ENCODE measurements at places on chromosomes 12 and 14.

DNA sequence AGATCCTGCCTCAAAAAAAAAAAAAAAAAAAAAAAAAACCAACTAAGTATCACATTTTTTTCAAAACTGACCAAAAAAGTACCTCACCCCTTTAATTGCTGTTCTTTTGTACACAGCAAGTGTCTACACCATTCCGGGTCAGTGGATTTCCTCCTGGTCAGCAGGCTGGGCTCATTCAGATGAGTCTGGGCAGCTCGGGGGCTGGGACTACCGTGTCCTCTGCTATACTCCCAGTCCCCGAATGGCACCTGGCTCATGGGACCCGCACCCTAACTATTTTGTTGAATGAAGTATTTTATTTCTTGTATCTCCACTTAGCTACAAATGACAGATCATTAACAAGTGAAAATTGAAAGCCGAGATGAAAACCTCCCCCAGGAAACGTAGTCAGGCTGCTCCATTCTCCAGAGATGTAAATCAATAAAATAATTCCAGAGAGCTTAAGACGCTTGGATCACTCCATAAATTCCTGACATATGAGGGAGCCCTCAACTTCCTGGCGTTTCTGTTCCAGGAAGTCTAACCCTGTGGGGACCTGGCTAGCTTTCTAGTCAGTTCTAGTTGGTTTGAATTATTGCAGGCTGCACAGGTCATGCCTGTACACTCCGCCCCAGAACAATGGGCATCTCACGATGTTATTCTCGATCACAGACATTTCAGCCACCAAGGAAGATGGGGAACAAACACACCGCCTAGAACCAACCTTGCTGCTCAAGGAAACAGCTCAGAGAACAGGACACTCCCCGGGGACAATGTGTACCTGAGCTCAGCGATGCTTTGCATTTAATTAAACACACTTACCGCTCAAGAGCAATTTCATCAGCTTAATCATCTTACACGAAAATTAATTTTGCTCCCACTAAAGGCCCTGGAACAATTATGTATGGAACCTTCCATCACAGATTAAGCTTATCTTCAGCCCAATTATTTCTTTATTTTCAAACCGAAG, 76.3 kb downstream of the RIMBP2 start:
- DNase-seq: no peak

GRCh38 chr12:125132698-125133400, 67.6 kb downstream of the AACS start:
- DNase-seq: no peak

DNA sequence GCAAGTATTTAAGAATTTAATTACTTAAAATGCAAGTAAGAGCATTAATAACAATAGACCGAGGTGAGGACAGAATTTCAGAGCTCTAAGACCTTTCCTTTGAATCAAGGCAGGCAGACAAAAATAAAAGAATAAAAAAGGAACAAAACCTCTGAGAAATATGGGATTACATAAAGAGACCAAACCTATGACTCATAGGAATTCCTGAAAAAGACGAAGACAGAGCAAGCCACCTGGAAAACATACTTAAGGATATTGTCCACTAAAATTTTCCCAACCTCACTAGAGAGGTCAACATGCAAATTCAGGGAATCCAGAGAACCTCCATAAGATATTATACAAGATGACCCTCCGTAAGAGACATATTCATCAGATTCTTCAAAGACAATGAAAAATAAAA, 325.1 kb downstream of the AEBP2 start:
- no peak for DNase-seq

DNA sequence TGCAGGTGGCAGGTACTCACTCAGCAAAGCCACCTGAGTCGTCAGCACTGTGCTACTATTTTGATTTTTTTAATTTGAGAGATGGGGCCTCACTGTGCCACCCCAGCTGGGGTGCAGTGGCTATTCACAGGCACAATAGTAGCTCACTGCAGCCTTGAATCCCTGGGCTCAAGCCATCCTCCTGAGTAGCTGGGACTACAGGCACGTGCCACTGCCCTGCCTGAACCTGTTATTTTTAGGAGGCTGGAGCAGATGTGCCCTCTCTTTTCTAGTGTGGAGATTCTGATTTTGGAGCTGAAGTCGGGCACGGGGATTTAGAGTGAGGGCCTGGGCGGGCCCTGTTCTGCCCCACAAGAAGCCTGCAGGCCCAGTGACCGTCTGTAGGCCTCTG, 17.3 kb downstream of the SLC25A47 start:
- no peak for DNase-seq

- no peak for DNase-seq
These were observed 14.0 kb downstream of the TAMALIN start for GRCh38 chr12:52020539-52021336.

DNA sequence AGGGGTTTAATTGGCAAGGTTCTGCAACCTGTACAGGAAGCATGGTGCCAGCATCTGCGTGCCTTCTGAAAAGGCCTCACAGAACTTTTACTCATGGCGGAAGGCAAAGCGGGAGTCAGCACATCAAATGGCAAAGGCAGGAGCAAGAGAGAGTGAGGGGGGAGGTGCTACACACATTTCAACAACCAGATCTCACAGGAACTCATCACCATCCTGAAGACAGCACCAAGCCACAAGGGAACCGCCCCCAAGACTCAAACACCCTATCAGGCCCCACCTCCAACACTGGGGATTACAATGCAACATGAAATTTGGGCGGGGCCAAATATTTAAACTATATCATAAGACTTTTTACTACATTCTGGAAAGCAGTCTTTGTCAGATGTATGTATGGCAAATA, 38.0 kb upstream of the FKBP4 start:
- no peak for DNase-seq

DNA sequence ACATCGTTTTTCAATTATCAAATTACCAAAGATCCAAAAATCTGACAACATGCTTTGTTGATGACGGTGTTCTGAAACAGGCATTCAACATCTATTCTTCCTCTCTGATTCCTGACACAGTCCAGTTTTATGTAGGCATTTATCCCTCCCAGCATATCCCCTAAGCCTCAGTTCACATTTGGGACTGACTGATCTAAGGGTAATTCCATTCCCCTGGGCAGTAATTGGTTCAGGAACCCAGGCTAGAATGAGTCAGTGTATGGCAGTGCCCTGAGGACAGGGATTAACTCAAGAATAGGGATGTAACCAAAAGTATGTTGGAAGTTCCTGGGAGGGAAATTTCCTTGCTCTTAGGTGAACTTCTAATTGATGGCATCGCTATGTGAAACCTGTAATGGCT, 10.3 kb upstream of the PCNX1 start:
- no peak for DNase-seq

All from stimulated activated CD8-positive, alpha-beta memory T cell treated with anti-CD3 and anti-CD28 coated beads, Interleukin-4, amount 100 ng/mL, for 1 hour (primary cell).